ENCODE measurements at places on chromosomes 11 and 22.

DNA sequence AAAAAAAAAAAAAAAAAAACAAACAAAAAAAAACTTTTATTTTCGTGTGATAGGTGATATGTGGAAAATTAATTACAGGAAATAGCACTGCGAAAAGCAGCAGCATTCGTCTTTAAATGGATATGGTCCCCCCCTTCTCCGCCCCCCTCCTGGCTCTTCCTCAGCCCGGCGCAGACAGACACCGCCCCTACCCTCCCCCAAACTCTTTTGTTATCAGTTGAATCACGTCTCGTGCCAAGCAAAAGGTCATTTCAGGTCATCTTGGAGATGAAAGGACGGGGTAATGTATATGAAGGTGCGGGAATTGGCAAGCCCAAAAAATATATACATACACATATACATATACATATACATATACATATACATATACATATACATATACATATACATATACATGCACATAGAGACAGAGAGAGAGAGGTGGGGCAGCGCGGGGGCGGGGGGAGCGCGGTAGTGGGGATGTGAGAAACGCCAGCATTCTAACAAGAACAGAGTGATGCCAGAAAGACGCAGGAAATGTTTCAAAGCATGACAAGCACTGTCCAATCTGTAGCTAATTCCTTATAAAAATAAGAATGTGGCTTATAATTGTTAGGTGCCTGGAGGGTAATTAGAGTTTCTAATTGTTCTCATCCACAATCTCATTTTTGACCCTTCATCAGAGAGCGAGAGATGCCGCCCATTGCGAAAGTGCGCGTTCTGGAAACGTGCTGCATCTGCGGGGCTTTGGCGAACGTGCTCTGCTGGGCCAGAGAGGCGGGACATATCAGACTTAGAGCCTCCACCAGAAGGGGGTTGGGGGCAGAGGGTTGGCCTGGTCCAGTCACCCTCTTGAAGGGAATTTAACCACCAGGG, 214.5 kb upstream of the UBASH3B start:
- DNase-seq: no peak

- no peak for DNase-seq
These were observed 38.1 kb upstream of the MUC5AC start for GRCh38 chr11:1119604-1120146.

GRCh38 chr11:77322926-77323590, 21.6 kb upstream of the GDPD4 start:
- no peak for DNase-seq

- DNase-seq: no peak
These were observed 16.2 kb downstream of the ATM start for GRCh38 chr11:108239076-108239475.

DNA sequence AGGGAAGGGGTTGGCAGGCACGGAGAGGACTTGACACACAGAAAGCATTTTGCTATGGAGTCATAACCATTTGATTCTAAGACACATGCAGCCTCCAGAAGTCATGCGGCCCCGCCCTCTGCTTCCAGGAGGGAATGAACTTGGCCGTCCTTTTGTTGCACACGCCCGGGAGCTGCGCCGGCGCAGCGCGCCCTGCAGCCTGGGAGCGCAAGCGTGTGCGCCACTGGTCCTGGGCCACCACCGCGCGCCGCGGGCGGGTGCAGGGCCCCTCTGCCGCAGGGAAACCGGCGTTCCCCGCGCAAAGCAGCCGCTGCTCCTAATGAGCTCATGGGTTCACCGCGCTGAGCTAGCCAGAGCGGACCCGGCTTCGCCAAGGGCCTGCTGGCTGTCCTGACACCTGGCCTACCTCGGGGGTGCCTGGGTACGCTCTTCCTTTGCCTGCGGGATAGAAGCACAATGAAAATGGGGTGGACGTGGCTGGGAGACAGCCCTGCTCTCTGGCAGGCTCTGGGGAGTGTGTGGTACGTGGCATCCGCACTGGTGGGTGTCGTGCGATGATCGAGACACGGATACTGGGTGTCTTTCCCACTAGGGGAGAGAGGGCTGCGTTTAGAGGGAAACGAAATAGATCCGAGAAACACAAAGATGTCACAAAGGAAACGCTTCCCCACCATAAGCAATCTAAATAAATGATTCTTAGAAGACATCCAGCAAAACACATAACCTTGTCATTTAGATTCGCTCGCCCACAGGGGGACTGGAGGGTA, 669 bp downstream of the MICAL3 start:
- no peak for DNase-seq
